ENCODE measurements at places on chromosomes 1 and 21.

DNA sequence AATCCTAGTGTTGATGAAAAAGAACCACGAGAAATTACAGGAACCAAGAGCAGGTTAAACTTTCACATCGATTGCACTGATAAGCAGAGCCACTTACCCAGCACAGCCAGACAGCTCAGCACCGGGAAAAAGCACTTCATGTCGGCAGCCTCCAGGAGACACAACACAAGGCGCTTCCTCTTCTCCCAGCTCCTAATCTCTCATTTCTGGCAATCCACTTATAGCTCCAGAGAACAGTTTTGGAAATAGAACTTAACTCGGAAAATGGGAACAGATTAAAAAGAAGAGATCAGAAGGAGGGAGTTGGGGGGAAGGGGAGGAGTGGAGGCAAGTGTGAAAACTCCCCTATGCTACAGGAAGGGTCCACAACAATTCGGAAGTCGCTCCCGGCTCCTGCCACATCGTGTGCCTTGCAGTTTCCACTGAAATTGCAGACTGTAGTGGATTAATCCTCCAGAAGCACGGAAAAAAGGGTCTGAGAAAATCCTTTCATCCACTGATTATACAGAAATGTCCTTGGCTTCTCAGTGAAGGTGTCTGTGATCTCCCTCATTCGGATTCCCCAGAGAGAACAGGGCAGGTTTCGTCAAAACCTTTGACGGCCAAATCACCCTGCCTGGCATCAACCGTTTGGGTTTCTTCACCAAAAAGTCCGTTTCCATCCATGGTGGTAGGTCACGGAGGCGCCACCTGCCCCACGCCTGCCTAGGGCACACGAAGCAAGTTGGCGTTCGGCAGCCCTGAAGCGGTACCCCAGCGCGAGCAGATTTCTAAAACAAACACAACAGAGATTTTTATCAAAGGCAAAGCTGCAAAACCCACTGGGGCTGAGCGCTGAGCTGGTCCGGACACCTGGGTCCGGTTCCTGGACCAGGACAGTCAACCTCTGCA lies 1.1 kb downstream of the IGSF3 start:
- no peak for DNase-seq

GRCh38 chr1:43934986-43935324 lies 1.4 kb downstream of the ARTN start:
- no peak for DNase-seq

DNA sequence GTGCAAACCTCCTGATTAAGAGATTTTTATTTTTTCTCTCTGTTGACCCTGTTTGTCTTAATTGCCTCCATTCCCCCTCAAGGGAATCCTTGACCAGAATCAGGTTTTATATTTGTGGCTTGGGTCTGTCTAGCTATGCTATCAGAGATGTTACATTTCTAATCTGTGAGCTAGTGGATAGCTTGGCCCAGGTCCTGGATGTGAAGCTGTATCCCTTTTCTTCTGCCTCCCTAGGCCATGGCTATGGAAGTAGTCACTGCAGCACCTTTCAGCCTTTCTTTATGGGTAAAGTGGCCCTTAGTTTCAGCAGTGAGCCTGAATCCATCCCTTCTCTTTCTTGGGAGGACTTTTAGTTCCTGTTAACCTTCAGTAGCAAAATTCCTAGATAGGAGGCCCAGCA lies 17.0 kb upstream of the ANGEL2 start:
- no peak for DNase-seq

- no peak for DNase-seq
Measured at GRCh38 chr1:21292503-21292983, 2.3 kb upstream of the ECE1 start.

DNA sequence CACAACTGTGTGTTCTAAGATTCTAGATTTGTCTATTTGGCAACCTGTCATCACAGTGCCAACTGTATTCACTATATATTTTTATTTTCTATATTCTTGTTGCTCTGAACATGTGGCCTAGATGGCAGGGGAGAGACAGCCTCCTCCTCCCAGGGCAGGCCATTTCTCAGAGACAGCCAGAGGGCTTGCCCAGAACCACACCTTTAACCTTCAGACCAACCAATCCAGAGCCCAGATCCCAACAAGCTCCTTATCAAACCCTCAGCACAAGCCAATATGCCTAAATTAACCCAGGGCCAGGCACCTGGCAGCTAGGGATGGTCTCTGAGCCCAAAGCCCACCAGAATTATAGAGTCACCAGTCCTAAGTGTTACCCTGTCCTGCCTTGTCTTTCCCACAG lies 19.3 kb downstream of the TRIM11 start:
- no peak for DNase-seq

- DNase-seq = no peak
Measured at GRCh38 chr1:184315254-184315653, 71.6 kb upstream of the C1orf21 start.

DNA sequence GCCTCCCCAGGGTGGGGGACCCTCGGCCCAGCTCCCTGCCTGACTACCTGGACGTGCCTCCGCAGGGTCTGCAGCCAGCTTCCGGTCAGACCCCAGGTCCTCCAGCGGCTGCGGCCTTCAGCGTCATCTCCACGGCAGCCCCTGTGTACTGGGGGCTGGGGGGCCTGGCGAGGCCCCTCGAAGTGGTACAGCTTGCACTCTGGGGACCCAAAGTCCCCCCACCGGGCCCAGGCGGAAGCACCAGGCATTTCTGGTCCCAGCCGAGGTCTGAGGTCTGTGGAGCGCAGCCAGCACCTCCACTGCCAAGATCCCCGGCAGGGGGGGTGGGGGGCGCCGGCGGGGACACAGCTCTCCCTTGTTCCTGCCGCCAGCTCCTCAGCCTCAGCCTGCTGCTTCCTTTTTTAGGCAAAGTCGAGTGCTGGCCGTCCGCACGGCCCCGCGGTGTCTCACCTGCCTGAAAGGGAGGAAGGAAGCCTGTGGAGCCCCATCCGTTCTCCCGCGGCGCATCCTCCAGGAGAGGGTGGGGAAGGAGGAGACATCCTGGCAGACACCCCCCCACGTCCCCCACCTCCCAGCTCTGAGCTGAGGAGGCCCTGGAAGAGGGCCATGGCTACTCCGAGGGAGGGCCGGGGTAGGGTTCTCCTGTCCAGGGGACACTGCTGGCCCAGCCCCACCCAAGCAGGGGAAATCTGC lies 1.2 kb upstream of the VWA1 start:
- DNase-seq = no peak

GRCh38 chr1:228968891-228969606 lies 233.8 kb downstream of the RHOU start:
- no peak for DNase-seq

DNA sequence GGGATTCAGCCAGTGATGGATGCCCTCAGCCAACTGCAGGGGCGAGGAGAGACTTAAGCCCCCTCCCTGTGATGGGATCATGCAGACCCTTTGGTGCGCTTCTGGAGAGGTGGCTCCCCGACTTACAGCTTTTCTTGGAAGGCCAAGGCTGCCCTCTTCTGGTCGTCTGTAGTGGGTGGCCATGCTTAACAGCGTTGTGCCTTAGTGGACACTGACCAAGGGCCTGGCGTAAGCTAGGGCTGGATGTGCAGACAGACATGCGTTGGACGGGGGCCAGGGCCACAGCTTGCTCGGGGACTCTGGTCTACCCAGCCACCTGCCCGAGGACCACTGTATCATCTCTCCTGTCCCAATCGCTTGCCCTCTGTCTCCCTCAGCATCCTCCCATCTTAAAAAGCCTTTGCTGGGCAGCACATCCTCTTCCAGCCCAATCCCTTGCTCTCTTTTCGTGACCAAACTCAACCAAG lies 5.5 kb downstream of the AZIN2 start:
- no peak for DNase-seq

GRCh38 chr1:200380589-200381021 lies 29.2 kb downstream of the ZNF281 start:
- no peak for DNase-seq

DNA sequence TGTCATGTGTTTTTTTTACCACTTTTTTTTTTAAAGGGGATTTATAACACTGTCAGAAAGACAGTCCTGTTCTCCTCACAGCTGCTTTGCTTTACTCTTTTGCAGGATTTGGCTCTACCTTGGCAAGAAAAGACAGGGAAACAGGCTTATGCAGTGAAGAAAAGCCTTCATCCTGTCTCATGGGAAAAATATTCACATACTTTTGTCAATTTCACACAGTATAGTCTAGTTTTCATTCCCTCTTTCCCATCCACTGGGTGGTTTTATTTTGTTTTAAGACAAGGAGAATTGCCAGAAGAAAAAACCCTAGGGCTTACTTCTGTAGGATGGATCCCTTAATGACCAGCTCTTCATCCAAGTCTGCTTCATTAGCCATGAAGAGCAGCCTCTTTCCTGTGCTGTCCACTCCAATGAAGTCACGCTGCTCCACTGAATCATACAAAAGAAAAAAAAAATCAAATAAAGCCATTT lies 60.0 kb downstream of the EIF2B3 start:
- no peak for DNase-seq

DNA sequence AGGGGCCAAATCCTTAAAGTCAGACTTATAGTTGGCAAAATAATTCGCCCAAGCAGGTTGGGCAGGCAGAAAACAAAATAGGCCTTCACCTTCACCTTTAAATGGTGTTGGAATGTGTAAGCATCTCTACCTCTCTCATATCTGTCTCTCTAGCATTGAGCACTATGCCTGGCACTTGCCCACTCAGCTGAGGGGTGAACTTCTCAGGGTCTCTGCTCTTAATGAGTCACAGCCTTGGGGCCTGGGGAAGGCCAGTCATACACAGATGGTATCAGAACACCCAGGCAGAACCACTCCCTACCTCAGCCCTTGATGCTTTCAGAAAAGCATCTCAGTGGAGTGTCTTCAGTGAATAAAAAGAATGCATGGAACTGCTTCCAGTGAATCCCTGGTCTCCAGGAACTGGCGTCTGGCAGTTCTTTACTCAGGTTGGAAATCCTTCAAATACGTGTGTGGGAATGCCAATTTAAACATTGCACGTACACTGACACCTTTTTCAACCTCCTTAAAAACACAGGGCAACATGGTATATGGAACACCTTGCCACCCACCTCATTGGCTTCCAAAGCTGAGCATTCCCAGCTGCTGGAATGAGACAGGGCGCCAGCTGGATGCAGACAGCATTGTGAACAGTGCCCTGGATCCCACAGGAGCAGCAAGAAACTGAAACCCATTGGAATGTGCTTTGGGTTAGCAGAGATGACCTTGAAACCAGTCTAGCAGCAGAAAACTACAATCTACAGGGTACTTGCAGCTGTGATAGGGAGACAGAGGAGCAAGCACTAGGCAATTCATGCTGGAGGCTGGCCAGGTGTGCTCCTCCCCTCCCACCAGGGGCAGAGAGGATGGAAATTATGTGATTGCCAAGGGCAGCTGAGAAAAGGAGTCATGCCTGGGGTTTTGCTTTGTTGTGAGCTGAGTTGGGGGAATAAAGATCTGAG lies 30.0 kb downstream of the ZNF697 start:
- DNase-seq = no peak
